GM13977 (cell line): ENCODE measurements at places on chromosomes 7 and 10.

DNA sequence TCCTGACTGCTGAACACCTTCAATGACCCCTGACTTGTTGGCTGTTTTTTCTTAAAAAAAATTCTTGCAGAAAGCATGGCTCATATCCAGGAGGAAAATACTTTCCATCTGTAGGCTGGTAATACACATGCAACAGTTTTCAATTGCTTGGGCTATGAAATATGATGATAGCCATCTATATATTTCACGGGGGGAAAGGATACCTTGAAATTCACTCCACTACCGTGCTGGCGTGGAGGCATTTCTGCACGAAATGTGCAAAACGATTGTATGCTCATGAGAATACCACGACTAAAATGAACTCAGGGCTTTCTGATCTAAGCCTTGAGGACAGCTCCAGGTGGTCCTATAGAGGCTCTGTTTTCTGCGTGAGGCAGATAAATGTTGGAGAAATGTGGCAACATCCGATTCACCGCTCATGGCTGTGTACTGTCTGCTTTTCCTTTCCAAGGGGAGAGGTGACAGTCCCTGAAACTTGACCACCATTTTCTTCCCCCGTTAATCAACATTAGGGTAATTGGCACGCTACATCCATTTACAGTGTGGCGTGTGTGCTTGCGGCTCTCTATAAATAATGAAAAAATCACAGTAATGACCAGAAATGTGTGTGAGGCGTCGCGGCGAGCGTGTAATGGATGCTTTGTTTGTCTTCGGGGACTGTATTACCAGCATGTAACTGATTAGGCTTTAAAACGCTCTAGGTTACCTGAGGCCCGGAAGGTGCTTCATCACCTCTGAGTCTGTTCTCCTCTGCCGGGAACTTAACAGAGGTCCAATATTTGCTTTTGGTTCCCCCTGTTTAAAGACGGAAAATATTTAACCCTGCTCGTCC is 12.8 kb upstream of the CARD11 start:
- no peak for DNase-seq

DNA sequence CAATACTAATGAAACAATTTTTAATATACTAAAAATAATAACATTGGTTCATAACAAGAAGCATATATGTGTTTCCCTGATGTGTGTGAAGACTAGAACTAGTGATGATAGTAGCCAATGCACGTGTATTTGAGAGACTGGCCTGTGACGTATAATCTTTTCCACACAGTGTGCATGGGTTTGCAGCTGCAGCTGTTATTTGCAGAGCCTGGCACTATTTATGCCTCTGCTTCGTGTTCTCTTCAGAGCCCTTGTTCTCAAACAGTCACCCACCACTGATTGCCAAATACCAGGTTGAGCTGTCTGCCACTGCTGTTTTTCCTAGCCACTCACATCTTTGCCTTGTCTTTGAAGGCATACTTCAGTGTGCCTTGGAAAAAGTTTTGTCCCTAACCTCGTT is 531.7 kb downstream of the ETV1 start:
- DNase-seq, result no peak

DNA sequence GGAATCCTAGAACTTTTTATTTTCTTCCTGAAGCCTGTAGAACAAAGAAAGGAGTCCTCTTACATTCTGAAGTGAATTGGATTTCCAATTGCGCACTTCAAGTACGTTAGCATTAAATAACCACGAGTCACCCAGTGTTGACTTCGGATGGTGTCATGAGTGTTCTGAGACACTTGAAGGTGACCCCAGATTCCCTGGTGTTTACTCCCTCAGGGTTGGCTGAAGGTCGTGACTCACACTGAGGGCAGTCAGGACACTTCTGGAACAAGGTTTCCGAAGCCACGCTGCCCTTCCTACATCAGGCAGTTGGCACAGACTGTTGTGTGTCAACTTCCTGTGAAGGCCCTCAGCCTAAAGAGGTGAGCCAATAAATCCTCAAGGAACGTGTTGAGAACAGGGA is 186.6 kb upstream of the CELF2 start:
- DNase-seq, result no peak

DNA sequence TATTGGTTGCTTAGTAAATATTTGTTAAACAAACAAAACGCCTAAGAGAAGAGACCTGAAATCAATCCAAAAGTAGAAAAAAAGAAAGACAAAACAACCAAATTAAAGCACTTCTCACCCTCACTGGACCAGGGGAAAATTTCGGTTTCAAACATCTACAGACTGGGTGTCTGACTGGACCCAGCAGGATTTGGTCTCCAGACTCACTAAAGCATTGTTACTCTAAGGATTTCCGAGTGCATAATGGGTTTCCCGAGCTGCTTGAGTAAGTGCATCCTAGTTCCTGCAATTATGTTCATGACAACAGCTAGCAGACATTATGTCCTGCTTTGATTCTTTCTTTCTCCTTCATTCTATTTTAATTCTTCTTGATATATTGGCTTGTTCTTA is 51.8 kb upstream of the FAM3C start:
- DNase-seq, result no peak
